GM04504 (cell line): ENCODE measurements at places on chromosomes 3 and 15.

- DNase-seq, result no peak
Measured at GRCh38 chr3:168951368-168951767, 712.1 kb downstream of the MECOM start.

DNA sequence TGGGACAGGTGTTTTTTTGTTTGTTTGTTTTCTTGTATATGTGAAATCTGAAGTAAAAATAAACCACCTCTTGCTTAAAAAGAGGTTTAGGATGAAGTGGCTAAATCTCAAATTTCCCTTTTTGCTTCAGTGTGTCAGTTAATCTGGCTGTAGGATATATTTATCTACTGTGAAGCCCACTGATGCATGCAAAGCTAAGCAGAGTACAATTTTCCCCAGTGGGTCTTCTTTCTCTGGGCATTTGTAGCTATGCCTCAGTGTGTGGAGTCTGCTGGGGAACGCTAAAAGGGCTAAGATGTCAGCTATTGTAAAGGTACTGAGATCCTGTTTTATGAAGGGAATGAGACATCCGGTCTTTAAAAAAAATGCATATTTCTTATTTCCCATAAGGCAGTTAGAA is 190.6 kb downstream of the TCF12 start:
- DNase-seq, result no peak

DNA sequence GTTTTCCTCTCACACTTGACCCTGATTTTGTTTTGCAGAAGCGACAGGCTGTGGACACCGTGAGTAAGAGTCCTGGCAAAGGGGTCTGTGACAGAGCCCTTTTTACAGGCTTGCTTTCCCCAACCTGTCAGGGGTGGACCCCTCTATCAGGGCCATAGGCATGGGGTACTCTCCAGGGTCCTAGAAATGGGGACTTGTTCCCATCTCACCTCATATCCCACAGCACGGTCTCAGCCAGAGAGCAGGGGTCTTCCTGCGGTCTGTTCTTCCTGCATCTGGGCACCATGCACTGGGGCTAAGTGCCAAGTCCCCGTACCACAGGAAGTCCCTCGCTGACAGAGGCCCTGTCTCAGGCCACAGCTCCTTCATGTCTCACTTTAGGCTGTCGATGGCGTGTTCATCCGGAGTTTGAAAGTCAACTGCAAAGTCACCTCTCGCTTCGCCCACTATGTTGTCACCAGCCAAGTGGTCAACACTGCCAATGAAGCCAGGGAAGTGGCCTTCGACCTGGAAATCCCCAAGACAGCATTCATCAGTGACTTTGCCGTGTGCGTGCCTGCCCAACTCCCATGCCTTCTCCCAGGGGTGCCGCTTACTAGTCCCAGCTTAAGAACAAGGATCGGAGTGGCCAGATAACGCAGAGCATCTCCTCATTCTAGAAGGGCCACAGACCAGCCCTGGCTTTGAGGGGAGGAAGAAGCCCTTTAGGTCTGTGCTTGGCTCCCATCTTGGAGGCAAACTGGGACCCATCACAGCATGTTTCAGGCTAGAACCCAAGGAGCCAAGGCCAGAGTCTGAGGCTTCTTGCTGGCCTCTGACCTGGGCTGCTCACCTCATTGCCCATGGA is 783 bp downstream of the ITIH1 start:
- no peak for DNase-seq

DNA sequence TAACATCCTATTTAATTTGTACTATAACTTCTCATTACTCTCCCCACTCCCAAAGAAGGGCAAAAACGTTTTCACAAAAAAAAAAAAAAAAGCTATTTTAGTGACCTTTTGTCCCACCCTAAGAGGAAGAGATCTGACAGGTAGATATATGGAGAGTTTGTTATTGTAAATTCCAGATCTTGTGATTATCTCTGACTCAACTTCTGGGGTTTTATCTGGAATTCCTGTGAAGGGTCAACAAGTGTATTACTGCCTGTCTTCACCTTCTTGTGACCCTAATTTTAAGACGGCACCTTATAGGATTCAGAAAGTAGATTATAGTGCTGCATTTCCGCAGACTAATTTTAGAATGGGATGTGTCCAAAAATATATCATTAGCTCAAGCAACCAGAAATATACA is 205.9 kb upstream of the CDIN1 start:
- no peak for DNase-seq

GRCh38 chr3:29581311-29581710 is 300.4 kb downstream of the RBMS3 start:
- DNase-seq, result no peak

GRCh38 chr3:159964166-159964973 is 24.3 kb upstream of the IL12A start:
- no peak for DNase-seq

GRCh38 chr15:40346579-40347558 is 4.0 kb upstream of the PHGR1 start:
- no peak for DNase-seq

- DNase-seq, result peak; percentile 10
Measured at GRCh38 chr3:54188176-54188791, 65.9 kb downstream of the CACNA2D3 start.

DNA sequence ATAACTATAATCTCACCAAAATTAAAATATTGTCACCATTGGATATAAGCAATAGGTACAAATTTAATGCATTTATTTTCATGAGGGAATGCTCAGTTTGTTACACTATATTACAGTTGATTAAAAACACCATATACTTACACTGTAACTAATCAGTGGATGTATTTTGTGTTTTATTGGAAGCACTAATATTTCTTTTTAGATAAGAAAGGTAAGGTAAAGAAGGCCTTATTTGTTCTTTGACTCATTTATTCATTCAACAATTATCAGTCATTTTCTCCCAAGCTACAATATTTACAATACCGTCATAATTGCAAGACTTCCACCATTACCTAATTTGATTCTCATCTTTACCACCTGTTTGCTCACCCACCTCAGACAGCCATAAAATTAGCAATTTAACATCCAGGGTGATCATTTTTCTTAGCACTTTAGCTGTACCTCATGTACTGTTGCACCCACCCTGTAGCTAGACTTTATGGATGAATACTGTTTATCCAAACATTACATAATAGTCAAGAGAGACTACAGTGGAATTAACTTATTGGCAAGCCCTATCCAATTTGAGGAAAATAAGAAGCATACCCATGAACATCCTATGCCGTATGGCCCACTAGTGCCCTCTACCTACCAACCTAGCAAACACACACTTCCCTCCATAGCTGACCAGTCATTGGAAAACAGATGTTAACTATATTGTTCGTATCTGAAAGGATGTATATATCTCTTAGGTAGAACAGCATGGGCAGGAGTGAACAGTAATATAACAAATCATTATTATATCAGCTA is 229.6 kb downstream of the BBX start:
- no peak for DNase-seq

DNA sequence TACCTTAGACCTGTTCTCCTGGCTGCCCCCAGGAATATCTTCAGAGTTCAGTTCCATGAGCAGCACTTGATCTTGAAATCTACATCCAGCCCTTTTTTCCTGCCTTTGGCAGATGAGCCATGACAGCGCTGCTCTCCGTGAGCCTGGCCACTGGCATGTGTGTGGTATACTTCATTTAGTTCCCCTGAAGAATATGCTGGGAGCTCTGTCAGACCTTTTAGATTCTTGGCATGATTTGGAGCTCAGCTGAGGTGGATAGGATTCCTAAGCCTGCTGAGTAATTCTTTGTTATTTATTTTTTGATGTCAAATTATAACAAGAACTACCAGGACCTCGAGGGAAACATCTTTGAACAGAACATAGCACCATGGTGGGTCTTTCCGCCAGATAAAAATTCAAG is 121.7 kb downstream of the EDEM1 start:
- no peak for DNase-seq

DNA sequence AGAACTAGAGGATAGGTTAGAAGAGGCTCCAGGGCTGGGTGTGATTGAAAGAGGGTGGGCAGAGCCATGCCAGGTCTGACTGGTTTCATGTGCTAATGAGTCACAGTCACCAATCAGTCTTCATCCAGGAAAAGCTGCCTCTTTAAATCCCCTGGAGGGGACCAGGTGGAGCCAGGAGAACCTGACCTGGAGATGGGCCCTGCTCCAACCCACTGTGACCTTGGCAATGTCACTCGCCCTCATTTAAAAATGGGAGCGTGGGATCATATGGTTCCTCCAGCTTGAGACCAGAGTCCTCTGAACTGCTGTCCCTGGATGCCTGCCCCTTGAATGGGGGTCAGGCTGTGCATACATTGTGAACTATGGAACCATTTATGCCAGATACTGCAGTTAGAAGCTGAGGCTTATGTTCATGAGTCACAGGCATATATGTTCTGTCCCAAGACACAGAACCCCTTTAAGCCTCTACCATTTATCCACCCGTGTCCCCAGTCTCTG is 23.0 kb downstream of the HES1 start:
- DNase-seq, result no peak

DNA sequence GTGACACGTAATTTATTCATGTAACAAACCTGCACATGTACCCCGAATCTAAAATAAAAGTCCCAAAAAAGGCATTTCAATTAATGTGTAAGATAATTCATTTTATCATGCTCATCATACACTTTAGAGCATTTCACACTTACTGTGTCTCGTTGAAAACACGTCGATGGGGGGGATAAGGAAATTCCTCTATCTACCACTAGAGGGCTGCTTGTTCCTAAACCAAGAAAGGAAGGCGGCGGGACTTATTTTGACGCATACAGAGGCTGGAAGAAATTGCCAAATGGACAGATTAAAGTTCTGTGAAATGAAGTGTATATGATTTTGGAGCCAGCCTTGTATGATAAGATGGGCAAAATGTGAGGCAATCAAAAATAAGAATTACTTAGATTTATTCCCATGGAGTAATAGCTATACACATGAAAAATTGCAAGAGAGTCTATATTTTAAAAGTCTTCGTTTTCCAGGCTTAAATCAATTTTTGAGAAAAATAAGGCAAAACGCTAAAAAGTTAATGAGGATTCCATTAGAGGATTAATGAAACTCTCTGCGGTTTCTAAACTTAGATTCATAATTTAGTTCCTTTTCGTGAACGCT is 346.8 kb downstream of the CNTN3 start:
- no peak for DNase-seq

DNA sequence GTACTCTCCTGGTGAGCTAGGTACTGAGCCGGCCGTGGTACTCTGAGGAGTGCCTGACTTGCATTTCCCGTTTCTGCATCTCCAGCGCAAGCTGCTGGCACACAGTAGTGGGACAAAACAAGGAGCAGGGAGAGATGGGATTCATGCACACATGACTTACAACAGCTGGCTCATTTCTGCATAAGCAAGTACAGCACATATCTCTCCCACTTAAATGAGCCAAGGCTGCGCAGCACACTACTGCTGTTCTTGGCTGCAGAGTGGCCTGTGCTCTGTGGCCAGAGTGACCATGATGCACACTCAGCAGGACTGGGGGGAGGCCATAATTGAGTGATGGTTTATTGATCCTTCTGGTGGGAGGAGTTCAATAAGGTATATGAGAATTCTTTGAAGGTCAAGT is 59.2 kb upstream of the ABHD17C start:
- no peak for DNase-seq

GRCh38 chr15:55552451-55552850 is 35.7 kb downstream of the PYGO1 start:
- no peak for DNase-seq

DNA sequence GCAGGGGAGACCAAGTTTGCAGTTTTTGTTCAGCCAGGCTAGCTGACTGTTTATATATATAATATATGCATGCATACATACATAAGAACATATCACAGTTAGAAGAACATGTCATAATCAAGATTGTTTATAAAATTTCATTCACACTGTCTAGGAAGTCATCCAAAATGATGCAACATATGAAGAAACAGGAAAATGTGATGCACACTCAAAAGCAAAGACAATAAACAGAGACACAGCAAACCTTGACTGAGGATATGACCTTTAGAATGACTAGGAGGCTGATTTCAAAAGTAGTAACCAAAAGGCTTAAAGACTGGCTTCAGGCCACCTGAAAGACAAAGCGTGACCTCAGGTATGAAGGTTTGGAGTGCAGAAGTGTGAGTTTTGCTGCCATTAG is 166.2 kb upstream of the NDN start:
- no peak for DNase-seq

DNA sequence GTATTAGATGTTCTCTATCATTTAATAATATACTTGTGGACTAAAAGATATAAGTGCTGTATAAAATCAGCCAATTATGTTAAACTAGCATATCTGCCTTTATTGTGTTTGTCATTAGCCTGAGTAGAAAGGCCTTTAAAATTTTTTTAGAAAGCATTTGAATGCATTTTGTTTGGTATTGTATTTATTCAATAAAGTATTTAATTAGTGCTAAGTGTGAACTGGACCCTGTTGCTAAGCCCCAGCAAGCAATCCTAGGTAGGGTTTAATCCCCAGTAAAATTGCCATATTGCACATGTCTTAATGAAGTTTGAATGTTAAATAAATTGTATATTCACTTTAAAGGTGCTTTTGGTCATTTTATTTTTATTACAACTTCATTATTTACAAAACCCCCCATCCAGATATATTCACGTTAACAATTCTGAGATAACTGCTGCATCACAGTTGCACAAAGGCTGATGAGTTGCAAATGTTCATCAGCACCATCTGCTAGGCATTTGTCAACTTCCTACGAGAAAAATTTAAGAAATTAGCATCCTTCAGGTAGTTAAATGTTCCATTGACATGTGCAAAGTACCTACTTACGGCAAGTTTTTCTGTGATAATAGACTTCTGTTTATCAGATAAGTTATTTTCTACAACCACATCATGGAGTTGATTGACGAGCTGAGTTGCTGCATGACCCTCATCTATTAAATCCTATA is 6.3 kb downstream of the EIF4A2 start:
- DNase-seq, result no peak

DNA sequence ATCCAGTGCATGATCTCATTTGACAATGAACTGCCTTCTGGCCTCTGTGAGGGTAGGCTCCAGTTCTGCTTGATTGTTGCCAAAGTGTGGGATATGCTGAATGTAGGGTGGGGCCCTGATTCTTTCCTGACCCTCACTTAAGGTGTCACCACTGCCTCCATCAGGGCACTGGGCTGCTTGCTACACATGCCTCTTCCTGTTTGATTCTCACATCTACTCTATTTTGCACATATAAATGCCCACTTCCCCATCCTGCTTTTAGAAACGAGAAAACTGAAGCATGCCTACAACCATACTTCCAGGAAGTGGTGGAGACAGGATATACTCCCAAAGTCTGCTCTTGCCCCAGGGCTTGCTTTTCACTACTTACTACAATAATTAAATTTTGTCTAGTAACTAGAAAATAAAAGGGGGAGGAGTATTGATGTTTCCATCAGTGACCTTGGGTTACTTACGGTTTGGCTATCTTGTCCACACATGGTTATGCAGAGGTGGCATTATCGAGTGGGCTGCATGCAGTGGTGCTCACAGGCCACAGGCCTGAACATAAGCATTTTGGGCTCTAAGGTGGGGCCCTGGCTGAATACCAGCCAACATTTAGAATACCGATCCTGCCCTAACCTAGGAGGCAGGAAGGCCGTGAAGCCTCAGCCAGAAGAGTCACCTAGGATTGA is 6.7 kb downstream of the ZDHHC3 start:
- no peak for DNase-seq

GRCh38 chr3:14784087-14784681 is 34.6 kb upstream of the FGD5 start:
- DNase-seq, result no peak

GRCh38 chr15:52093167-52093538 is 19.4 kb downstream of the BCL2L10 start:
- DNase-seq, result no peak

- no peak for DNase-seq
Measured at GRCh38 chr3:129565902-129566301, 22.9 kb downstream of the H1-8 start.
